PC-3 (cell line): ENCODE measurements at places on chromosomes 3 and 15.

- peak; percentile 56 for DNase-seq
Measured at GRCh38 chr3:23811185-23811527, 5.4 kb downstream of the UBE2E1 start.

- no peak for DNase-seq
Measured at GRCh38 chr3:123076496-123077418, 9.9 kb downstream of the PDIA5 start.

DNA sequence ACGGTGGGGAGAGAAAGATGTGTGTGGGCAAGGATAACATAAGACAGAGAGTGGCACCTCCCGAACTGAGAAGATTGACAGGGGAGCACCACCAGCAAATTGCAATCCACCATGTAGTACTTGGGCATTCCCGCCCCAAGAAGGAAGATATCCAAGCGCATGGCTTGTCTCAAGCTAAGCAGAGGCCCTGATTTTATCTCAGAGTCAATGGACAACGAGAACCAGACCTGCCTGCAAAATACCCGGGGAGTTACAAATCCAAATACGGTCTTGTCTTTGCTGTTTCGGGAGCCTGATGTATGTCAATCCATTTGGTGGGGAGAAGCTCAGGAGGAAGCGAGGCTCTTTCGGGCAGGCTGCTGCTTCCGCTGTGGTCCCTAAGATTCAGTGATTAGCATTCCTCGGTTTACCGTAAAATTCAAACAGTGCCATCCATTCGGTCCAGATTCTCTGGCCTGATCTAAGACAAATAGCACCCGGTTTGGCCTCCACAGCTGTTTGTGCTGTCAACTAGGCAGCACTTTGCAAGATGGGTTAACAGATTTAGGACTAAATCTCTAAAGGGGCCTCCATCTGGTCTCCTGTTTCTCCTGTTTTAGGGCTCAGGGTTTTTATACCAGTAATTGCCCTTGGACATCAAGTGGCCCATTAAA is 97.7 kb upstream of the WNT5A start:
- no peak for DNase-seq

- no peak for DNase-seq
Measured at GRCh38 chr3:163482695-163483094, 1595.6 kb downstream of the SI start.

GRCh38 chr3:141402476-141403171 is 34.3 kb downstream of the ZBTB38 start:
- DNase-seq: peak; percentile 29

DNA sequence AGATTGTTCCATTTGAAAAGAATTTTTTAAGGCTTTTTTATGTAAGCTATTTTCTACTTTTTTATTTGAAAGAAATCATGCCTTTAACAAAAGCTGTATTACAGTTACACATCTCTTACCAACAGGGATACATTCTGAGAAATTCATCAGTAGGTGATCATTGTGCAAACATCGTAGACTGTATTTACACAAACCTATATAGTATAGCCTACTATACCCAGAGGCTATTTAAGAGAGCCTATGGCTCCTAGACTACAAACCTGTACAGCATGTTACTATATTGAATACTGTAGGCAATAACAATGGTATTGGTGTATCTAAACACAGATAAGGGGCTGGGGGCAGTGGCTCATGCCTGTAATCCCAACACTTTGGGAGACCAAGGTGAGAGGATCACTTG is 43.1 kb downstream of the PEAK1 start:
- DNase-seq: peak; percentile 70

GRCh38 chr3:111584744-111585143 is 10.4 kb downstream of the ZBED2 start:
- peak; percentile 46 for DNase-seq

DNA sequence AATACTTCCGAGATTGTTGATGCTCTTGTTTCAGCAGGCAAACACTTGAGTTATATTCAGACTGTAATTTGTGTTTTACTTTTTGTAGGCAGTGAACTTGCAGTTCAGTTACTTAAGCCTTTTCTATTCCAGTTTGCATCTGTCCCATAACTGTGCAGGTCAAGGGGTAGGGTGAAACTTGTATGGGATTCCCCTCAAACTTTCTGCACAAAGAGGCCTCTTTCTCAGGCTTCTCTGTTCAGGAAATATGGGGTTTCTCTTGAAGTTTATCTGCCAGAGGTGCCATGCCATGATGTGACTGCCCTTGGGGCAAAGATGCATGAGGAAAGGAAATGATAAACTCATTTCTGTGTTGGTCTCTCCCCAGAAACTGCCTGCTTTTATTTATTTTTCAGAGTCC is 66.7 kb downstream of the SLC24A1 start:
- no peak for DNase-seq

DNA sequence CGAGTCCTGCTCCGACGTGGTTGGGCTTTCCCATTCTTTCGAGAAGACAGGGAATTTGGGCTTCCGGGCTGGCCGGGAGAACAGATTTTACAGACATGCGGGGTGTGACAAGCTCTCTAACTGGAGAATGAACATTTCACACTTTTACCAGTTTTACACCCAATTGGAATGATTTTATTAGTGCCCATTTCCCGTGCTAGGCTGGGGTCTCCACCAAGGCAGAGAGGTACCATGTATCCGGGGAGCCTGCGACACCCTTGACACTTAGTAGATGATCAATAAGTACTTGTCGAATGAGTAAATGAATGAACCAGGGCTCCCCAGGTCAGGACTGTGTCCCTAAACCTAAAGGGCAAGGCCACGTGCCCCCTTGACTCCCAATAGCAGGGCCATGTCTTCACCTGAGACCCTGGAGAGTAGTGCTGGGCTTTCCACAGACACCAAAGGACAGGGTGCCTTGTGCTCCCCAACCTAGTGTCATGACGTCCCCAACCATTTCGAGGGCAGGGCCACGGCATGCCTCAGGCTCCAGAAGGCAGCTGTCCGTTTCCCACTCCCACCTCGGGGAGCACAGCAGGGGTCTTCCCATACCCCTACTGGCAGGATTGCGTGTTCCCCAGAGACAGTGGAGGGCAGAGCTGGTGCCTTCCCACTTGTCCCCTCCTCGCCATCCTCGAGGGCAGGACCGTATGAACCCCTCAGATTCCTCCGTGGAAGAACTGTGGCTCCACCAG is 679 bp upstream of the MYD88 start:
- DNase-seq: no peak

GRCh38 chr3:67094774-67095173 is 96.7 kb downstream of the KBTBD8 start:
- no peak for DNase-seq

- no peak for DNase-seq
Measured at GRCh38 chr3:191368755-191369615, 38.7 kb upstream of the UTS2B start.

- no peak for DNase-seq
Measured at GRCh38 chr3:141350666-141351065, 17.6 kb upstream of the ZBTB38 start.

DNA sequence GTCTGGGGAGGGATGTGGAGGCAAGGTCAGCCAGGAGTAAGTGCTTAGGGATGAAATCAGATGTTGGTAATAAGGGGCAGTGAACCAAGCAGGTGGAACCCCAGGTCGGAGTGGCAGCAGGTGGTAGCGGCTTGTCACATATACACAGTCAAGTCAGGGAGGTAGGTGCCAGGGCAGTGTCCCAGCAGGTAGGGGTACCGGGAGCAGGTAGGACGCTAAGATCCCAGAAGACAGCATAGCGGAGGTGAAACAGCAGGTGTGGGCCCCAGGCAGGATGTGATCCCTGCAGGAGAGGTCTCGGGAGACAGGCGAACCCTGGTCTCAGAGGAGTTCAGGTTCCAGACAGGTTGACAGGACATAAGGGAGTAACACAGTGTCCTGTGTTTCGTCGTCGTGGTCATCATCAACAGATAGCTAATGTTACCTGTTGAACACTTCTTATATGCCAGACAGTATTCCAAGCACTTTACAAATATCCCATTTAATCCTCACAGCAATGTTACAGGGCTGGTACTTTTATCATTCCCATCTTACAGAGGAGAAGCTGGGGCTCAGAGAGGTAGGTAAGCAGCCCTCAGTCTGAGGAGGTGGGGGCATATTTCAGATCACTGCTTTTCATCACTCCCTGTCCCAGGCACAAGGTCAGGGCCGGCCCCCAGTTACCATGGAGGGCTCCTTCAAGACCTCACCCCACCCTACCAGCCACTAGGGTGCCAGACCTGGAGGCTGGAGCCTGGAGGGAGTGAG is 241.6 kb downstream of the UACA start:
- no peak for DNase-seq

- DNase-seq: no peak
Measured at GRCh38 chr3:156586905-156587759, 32.2 kb upstream of the SSR3 start.

- no peak for DNase-seq
Measured at GRCh38 chr15:58087871-58088270, 22.4 kb upstream of the ALDH1A2 start.

DNA sequence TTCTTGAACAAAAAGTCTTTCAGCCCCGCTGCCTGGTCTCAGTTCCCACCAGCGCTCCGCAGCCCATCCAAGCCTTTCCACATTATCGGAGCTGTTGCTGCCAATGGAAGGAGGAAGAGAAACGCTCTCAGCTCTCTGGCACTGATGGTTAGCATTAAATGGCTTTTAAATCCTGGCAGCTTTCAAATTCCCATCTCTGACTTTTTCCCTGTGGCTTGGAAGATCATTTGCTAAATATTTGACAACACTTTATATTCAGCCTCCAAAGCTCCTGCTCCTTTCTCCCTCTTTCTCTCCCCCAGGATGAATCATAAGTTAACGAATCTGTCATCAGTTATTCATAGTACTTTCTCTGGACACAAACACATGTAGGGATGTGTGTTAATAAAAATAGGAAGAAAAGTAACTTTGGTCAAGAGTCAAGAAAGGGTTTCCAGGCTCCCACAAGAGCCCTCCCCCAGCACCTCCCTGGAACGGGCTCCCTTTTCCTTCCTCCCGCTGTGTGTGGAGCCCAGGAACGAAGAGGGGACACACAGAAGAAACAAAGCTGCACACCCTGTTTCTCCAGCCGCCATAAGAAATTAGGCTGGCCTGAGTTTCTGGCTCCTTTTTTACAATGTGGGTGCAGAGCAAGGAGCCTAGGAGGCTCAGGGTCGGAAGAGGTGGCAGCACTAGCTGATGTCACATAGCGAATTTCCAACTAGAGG is 47.6 kb upstream of the TSEN2 start:
- DNase-seq: peak; percentile 78

DNA sequence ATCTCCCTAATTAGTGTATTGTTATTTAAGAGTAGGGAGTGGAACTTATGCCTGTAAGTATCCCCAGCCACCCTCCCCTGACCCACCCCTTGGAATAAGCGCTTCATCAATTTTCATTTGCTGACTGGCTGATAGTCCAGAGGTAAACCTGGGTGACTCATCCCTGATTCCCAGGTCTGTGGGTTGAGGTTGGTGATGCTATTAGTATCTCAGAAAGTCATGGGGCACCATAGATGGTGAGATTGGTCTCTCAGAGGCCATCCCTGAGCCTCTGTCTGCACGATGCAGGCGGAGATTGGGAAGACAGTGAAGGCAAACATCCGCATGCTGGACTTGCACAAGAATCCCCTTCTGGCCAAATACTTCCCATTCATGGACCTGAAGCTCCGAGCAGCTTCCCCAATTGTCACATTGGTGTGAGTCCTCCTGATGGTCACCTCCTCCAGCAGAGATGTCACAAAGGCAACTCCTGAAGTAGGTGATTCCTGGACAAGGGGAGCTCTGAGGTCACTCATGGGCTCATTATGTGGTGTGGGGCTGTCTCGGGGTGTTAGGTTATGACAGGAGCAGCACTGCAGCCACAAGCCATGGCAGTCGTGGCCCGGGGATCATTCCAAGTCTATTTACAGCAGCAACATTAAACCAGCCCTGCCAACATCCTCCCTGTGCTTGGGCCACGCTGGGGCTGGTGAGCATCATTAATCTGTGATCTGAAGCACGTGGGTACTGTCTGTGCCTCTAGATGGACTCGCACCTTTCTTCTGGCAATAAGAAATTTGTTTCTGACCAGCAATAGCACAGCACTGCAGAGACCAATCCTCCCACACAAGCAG is 6.8 kb upstream of the TXNRD3 start:
- no peak for DNase-seq

DNA sequence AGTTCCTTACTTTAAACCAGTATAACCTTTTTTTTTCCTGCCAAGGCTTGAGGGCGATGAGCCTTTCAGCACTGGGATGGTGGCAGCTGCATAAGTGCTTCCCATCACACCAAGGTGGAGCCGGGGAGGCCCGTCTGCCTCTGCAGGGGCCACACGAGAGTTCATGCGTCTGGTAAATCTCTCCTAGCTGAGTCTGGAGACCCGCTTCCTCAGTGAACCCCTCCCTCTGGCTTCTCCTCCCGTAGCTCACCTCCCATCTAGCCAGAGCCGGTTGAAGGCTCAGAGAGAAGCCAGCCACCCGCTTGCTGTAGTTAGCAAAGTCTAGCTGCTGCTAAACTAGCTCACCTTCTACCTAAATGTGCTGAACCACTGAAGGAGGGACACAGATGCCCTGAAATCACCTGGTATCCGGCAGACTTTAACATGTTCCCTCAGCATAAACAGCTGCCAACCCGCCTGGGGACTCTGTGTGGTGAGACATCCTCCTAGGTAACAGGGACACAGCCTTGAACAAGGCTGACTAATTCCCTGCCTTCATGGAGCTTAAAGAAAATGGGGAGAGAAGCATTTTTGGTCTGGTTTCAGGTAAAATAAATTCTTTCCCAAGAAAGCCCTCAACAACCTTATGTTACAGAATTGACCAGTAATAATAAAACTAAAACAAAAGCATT is 42.9 kb downstream of the RLBP1 start:
- no peak for DNase-seq

DNA sequence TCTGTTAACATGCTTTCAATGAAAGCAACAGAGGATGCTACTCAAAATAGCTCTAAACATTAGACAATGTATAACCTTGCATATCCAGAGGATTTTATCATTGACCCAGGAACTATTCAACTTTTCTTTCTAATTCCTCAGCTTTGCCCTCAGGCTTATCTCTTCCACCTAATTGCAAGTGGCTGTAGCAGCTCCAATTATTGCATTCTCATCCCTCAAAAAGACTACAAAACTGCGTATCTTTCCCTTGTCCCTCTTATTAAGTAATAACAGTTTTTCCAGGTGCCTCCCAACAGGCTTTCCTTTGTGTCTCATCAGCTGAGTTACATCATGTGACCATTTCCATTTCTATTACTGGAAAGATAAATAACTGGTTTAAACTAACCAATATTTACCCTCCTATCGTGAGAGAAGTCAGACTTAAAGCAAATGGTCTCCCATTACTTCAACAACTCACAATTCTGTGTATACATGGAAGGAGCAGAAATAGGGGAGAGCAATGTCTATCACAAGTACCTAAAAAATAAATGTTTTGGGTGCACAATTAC is 78.0 kb upstream of the MBNL1 start:
- DNase-seq: no peak
